Activated naive CD8-positive, alpha-beta T cell treated with anti-CD3 and anti-CD28 coated beads, Interleukin-2, amount 10 ng/mL, durations not matched to agents 7 days and 5 days (primary cell): ENCODE measurements at places on chromosomes 3 and 15. TPM values are rescaled to one million over a fixed set of nuclear protein-coding genes. Genes with fewer than 3 reads are reported as not detected.

The ACSBG1 gene
- total RNA-seq, result 0.25 TPM

The SERPINI1 gene
- 1.9 TPM for total RNA-seq

The CGNL1 gene
- not detected for total RNA-seq

The GP9 gene
- total RNA-seq, result not detected

GRCh38 chr3:74435631-74436030, 178.8 kb downstream of the CNTN3 start:
- no peak overlapping the region for H3K4me3 ChIP-seq
- no peaks in the 10 kb centered on the region for H3K4me1 ChIP-seq
- H3K27ac ChIP-seq, result no peak overlapping the region
- DNase-seq, result no peak
- H3K36me3 ChIP-seq, result no peaks in the 10 kb centered on the region

GRCh38 chr15:41631880-41632470, 28.2 kb upstream of the MGA start:
- DNase-seq, result no peak
- H3K4me3 ChIP-seq, result no peak overlapping the region
- H3K27ac ChIP-seq, result no peak overlapping the region
- H3K36me3 ChIP-seq, result peaks cover 1% of the 10 kb centered on the region

GRCh38 chr3:101898752-101899169, 49.4 kb downstream of the NFKBIZ start:
- no peaks in the 10 kb centered on the region for H3K27me3 ChIP-seq
- H3K36me3 ChIP-seq, result peaks cover 2% of the 10 kb centered on the region
- no peak overlapping the region for H3K4me3 ChIP-seq
- peaks cover 8% of the 10 kb centered on the region for H3K4me1 ChIP-seq

DNA sequence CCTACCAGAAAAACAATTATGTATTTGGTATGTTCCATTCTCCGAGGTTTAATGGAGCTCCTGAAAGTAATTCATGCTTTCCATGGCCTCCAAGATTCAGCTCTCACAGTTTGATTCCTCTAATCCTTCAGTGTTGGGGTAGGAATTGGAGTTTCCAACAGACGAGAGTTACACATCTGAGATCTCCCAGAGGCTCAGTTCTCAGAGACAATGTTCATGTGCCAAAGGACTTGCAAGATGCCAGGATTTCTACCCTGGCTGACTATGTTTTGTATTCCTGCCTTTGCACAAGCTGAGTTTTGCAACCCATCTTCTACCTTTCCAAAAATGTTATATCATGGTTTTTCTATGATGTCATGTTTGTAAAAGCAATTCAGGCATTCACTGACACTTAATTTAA, 322.9 kb downstream of the ERC2 start:
- DNase-seq, result no peak
- H3K4me1 ChIP-seq, result no peaks in the 10 kb centered on the region
- H3K4me3 ChIP-seq, result no peak overlapping the region

- peaks cover 2% of the 10 kb centered on the region for H3K4me1 ChIP-seq
- no peak for DNase-seq
- peaks cover 7% of the 10 kb centered on the region for H3K27me3 ChIP-seq
- no peak overlapping the region for H3K27ac ChIP-seq
- no peaks in the 10 kb centered on the region for H3K36me3 ChIP-seq
Measured at GRCh38 chr3:14508505-14508819, 31.7 kb downstream of the GRIP2 start.

GRCh38 chr3:126147147-126147931, 33.0 kb downstream of the ALDH1L1 start:
- H3K27ac ChIP-seq, result no peak overlapping the region
- no peaks in the 10 kb centered on the region for H3K4me1 ChIP-seq
- H3K36me3 ChIP-seq, result no peaks in the 10 kb centered on the region
- no peak overlapping the region for H3K4me3 ChIP-seq
- no peak for DNase-seq
- peaks cover 21% of the 10 kb centered on the region for H3K27me3 ChIP-seq

GRCh38 chr3:38644016-38644661, 5.3 kb downstream of the SCN5A start:
- H3K27me3 ChIP-seq, result no peaks in the 10 kb centered on the region
- no peak overlapping the region for H3K4me3 ChIP-seq
- H3K27ac ChIP-seq, result no peak overlapping the region
- no peak for DNase-seq
- no peaks in the 10 kb centered on the region for H3K36me3 ChIP-seq

GRCh38 chr3:38722781-38723568, 73.5 kb upstream of the SCN5A start:
- no peaks in the 10 kb centered on the region for H3K27me3 ChIP-seq
- DNase-seq, result no peak
- H3K36me3 ChIP-seq, result no peaks in the 10 kb centered on the region
- no peaks in the 10 kb centered on the region for H3K4me1 ChIP-seq

DNA sequence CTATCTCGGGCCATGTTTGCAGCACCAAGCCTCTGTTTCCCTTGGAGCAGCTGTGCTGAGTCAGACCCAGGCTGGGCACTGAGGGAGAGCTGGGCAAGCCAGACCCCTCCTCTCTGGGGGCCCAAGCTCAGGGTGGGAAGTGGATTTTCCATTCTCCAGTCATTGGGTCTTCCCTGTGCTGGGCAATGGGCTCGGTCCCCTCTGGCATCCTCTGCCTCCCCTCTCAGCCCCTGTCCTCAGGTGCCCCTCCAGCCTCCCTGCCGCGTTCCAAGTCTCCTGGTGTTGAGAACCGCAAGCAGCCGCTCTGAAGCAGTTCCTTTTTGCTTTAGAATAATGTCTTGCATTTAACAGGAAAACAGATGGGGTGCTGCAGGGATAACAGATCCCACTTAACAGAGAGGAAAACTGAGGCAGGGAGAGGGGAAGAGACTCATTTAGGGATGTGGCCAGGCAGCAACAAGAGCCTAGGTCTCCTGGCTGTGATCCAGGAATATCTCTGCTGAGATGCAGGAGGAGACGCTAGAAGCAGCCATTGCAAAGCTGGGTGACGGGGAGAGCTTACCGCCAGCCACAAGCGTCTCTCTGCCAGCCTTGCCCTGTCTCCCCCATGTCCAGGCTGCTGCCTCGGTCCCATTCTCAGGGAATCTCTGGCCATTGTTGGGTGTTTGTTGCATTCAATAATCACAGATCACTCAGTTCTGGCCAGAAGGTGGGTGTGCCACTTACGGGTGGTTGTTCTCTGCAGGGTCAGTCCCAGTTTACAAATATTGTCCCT, 1.2 kb downstream of the RHO start:
- no peak for DNase-seq
- H3K36me3 ChIP-seq, result no peaks in the 10 kb centered on the region
- H3K4me3 ChIP-seq, result no peak overlapping the region
- H3K27ac ChIP-seq, result no peak overlapping the region
- H3K27me3 ChIP-seq, result peaks cover 2% of the 10 kb centered on the region
